ENCODE measurements at places on chromosomes 5 and 9.

- no peak for DNase-seq
These were observed 92.8 kb upstream of the ELL2 start for GRCh38 chr5:96054311-96055030.

DNA sequence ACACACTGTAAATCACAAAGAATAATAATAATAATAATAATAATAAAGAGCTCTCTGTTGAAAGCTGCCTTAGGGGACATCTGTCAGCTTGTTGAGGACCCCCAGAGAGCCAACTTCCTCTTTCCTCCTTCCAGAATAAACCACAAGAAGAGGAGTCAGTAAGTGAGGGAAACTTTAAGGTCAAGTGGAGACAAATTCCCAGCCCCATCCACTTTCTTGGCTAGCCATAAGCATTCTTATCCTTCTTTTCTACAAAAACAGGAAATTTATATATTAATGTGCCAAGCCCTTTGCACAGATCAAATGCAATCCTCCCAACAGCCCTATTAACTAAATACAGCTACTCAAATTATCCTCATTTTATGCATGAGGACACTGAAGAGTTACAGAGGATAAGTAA is 9.4 kb upstream of the C5orf58 start:
- DNase-seq = no peak

DNA sequence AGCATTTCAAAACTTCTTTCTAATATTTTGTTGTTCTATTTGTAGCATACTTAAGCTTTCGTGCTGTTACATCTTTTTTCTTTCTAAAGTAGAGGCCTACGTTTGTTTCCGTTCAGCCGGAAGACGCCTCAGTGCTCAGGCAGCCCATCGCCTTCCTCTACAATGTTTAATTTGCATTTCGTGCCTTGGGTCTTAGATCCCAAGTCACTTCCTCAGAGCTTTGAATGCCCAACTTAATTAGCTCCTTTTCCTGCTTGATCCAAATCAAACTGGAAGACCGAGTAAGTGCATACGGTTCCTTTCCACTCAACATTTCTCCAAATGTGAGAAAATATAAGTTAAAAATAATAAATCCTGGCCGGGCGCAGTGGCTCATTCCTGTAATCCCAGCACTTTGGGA is 43.2 kb downstream of the MRPL36 start:
- no peak for DNase-seq

DNA sequence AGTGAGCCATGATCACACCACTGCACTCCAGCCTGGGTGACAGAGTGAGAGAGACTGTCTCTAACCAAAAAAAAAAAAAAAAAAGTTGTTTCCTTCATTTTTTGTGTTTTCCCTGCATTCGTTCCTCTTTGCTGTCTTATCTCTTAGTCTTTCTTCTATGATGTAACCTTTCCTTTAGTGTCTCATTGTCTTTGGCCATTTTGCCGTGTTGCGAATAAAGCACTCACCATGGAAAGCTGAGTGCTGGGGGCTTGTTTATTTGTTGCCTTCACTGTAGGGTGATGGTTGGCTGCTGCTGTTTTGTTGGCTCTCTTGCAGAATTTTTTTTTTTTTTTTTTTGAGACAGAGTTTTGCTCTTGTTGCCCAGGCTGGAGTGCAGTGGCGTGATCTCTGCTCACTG is 7.7 kb downstream of the EHMT1 start:
- no peak for DNase-seq

GRCh38 chr9:14180960-14181537 is 132.9 kb downstream of the NFIB start:
- no peak for DNase-seq

GRCh38 chr5:142296914-142297417 is 27.9 kb downstream of the SPRY4 start:
- DNase-seq = no peak

DNA sequence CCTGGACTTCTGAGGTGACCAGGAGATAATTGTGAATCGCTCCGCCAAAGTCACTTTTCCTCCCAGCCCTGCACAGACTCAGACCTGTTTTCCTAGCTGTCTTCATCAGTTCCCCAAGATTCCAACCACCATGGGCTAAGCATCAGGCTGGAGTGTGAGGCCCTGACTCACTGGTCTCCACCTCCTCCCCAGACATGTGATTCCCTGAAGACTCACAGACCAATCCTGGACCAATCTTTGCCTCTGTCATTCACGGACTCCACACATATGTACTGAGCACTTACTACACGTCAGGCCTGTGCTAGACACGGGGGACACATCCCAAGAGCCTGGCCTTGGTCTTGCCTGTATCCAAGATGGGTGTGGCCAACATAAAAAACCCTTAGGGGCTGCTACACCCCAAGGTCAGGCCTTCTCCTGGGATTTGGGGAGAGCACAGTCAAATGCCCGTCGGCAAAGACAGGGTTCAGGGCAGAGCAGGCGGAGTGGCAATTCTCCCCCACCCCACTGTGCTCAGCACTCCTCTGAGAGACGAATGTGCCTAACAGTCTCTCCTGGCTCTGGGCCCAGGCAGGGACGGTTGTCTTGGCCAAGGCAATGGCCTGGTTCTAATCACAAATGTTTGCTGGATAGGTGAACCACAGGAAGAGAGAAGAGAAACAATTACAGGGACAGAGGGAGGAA is 11.9 kb downstream of the EEIG1 start:
- DNase-seq = no peak

- no peak for DNase-seq
These were observed 62.3 kb downstream of the GCNT1 start for GRCh38 chr9:76521244-76521681.

All from stimulated activated CD8-positive, alpha-beta memory T cell treated with anti-CD3 and anti-CD28 coated beads, Interleukin-12 subunit alpha, Interleukin-12 subunit beta, amount 100 ng/mL, for 1 hour (primary cell).